ENCODE measurements at places on chromosomes 3 and 15. TPM values are rescaled to one million over a fixed set of nuclear protein-coding genes. Genes with fewer than 3 reads are reported as not detected.

The NRG4 gene
- total RNA-seq = not detected

The TBC1D21 gene
- not detected for total RNA-seq

The MCTP2 gene
- 5.6 TPM for total RNA-seq

The GRIP2 gene
- under 0.01 TPM for total RNA-seq

The MYO1E gene
- 27.6 TPM for total RNA-seq

The SCN11A gene
- total RNA-seq = under 0.01 TPM

The SLC9C1 gene
- total RNA-seq = not detected

The ACKR4 gene
- 1.8 TPM for total RNA-seq

The STT3B gene
- 259 TPM for total RNA-seq

The EPHB1 gene
- 0.50 TPM for total RNA-seq

The NRROS gene
- total RNA-seq = under 0.01 TPM

The WDR49 gene
- total RNA-seq = 0.26 TPM

The TIPIN gene
- total RNA-seq = 14.5 TPM

The SMAD6 gene
- 8.9 TPM for total RNA-seq

The TRH gene
- not detected for total RNA-seq

The ARPP19 gene
- 63.4 TPM for total RNA-seq

The PLA2G4E gene
- total RNA-seq = not detected

The GOLGA6D gene
- not detected for total RNA-seq

The THSD4 gene
- 58.0 TPM for total RNA-seq

The BSN gene
- total RNA-seq = under 0.01 TPM

The ARHGEF26 gene
- 1.3 TPM for total RNA-seq

The SPSB4 gene
- not detected for total RNA-seq

The BFSP2 gene
- total RNA-seq = not detected

The C3orf52 gene
- total RNA-seq = 1.8 TPM

The CXCR6 gene
- total RNA-seq = not detected

The MESP1 gene
- total RNA-seq = 1.3 TPM

The CLSTN2 gene
- under 0.01 TPM for total RNA-seq

The MLF1 gene
- 11.8 TPM for total RNA-seq

The MEGF11 gene
- under 0.01 TPM for total RNA-seq
